Kidney epithelial cell (primary cell): ENCODE measurements at places on chromosomes 13 and 19.

- DNase-seq, result no peak
These were observed 18.4 kb downstream of the LRCH1 start for GRCh38 chr13:46571189-46571908.

GRCh38 chr13:29292045-29292444 is 303.4 kb downstream of the SLC7A1 start:
- DNase-seq, result no peak

GRCh38 chr13:69857183-69857821 is 250.3 kb upstream of the ATXN8OS start:
- peak; percentile 28 for DNase-seq

DNA sequence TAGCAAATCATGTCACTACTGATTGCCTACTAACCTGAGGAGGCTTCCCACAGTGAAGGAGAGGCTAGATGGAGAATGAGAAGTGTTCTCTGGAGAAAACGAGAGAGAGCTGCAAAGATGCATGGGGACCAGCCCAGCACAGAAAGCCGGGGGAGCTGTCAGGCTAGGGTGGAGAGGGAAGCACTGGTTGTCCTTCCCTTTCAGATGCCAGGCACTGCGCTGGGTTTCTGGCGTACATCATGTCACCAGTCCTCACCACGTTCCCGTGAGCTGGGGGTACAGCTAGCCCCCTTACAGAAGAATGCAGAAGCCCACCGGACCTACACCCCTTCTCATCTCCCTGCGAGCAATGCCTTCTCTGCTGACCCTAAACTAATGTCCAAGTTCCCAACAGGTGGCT is 86.0 kb downstream of the STK24 start:
- no peak for DNase-seq

DNA sequence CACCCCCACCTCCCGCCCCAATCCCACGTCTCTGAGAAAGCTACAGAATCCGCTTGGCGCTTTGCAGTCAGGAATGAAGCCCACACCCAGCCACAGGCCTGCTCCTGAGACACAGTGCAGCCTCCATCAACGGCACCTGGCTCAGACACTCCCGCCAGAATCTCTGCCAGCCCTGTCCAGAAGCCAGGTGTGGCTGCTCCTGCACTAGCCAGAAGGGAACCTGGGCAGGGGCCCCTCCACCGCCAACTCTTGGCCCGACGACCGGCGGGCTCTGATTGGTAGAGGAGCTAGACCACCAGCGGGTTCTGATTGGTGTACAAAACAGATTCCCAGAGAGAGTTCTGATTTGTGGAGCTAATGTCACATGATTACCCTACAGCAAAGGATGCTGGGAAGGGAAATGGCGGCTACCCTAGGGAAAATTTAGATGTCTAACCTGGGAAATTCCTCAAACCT is 2.9 kb upstream of the PPP6R1 start:
- DNase-seq, result no peak
